ENCODE measurements at places on chromosomes 12 and 14. TPM values are rescaled to one million over a fixed set of nuclear protein-coding genes. Genes with fewer than 3 reads are reported as not detected.

- no peak overlapping the region for H3K27ac ChIP-seq
- H3K4me1 ChIP-seq: no peaks in the 10 kb centered on the region
- DNase-seq: no peak
- no peak overlapping the region for H3K4me3 ChIP-seq
Observed at GRCh38 chr12:131007031-131007739, 53.5 kb downstream of the ADGRD1 start.

DNA sequence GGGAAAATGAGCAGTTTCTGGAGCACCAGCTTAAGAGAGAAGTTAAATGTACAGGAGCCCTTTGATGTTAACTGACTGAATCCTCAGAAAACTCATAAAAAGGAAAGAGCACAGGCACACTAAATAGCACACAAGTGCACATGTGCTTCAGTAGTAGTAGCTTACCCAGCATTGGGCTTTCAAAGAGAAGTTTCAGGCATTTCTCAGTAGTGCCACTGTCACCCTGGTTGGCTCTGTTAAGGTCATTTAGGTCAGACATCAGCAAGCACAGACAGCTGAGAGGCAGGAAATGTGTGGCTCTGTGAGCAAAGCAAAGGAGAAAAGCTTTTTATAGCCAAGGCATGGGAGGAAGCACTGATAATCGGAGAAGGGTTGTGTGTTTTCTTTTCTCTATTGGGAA, 96.3 kb upstream of the HIF1A start:
- H3K27ac ChIP-seq: no peak overlapping the region
- no peaks in the 10 kb centered on the region for H3K36me3 ChIP-seq
- H3K4me1 ChIP-seq: peaks cover 18% of the 10 kb centered on the region
- H3K27me3 ChIP-seq: no peaks in the 10 kb centered on the region
- DNase-seq: no peak

- peaks cover 72% of the 10 kb centered on the region for H3K36me3 ChIP-seq
- peaks cover 5% of the 10 kb centered on the region for H3K4me1 ChIP-seq
Observed at GRCh38 chr12:29534935-29535334, 37.4 kb upstream of the OVCH1 start.

The CLEC2B gene
- total RNA-seq: 1.8 TPM

DNA sequence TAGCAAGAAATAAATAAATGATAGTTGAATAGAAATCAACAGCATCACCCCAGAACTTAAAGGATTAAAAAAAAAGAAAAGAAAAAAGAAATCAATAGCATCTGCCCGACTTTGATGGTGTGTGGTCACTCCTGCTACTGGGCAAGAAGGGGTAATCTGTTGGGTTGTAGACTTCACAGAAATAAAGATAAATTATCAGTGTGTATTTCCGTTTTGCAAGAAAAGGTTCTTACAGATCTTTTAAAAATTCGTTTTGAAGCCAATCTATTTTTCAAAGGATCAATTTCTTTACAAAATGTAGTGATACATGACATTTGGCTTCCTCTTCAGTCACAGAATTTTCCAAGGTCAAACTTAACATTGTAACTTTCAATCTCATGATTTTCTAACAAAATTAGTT, 448.9 kb upstream of the FAR2 start:
- no peaks in the 10 kb centered on the region for H3K4me1 ChIP-seq
- no peaks in the 10 kb centered on the region for H3K36me3 ChIP-seq
- H3K27ac ChIP-seq: no peak overlapping the region
- peaks cover 25% of the 10 kb centered on the region for H3K27me3 ChIP-seq

GRCh38 chr12:14256121-14256520, 109.4 kb upstream of the ATF7IP start:
- H3K27ac ChIP-seq: peak overlapping the region; percentile 85
- H3K27me3 ChIP-seq: no peaks in the 10 kb centered on the region
- H3K4me1 ChIP-seq: peaks cover 20% of the 10 kb centered on the region

DNA sequence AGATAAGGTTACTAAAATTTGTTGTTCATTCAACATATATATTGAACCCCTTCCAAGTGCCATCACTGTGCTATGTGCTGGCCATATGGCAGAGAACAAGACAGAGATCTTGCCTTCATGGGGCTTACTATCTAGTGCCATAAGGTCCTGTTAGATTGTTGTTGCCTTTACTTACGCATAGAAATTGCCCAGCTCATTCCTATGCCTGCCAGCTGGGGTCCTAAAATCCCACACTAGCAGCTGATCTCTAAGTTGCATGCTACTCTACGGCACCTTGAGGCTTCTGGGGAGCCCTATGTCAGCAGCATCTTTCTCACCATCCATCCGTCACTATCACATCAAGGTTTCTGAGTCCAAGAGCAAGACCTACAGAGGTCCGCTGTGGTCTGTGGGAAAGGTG, 1.4 kb upstream of the KCNK10 start:
- no peaks in the 10 kb centered on the region for H3K4me1 ChIP-seq
- peaks cover 49% of the 10 kb centered on the region for H3K27me3 ChIP-seq
- DNase-seq: no peak
- no peak overlapping the region for H3K4me3 ChIP-seq
- H3K36me3 ChIP-seq: no peaks in the 10 kb centered on the region
- no peak overlapping the region for H3K27ac ChIP-seq

DNA sequence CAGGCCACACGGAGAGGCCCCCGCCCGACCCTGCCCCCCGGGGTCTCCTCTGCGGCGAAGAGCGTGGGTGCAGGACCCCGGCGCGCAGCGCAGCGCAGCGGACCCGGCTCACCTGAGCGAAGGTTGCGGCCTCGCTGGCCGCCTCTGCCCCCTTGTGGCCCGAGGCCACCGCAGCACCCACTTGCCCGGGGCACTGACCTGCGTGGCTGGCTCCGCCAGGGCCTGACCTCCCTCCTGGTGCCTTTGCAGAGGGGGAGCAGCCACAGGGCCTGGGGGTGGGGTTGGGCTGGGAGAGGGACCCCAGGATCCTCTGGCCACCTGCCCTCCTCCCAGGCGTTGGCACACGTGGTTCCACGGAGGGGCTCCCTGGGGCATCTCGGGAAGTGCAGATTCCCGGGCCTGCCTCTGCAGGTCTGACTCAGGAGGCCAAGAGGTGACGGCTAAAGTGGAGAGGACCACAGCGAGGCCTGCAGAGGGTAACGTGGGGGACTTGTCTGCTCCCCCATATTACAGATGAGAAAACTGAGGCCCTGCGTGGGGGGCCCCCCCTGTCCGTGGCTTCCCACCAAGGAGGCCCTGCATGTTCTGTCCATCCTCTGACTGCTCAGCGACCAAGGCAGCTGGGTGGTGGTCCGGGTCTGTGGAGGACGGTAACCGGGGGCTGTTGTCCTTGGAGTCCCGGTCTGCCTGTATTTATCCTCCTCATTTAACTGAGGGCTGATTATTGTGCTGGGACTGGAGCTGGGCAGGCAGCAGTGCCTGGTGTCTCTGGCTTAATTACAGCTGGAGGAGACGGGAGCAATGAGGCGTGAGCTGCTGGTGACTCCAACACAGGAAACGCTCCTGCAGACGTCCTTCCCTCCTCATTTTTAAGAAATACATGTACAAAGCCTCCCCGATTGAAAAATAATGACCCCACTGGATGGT, 67.9 kb upstream of the BEGAIN start:
- no peak overlapping the region for H3K27ac ChIP-seq
- H3K27me3 ChIP-seq: peaks cover 11% of the 10 kb centered on the region

DNA sequence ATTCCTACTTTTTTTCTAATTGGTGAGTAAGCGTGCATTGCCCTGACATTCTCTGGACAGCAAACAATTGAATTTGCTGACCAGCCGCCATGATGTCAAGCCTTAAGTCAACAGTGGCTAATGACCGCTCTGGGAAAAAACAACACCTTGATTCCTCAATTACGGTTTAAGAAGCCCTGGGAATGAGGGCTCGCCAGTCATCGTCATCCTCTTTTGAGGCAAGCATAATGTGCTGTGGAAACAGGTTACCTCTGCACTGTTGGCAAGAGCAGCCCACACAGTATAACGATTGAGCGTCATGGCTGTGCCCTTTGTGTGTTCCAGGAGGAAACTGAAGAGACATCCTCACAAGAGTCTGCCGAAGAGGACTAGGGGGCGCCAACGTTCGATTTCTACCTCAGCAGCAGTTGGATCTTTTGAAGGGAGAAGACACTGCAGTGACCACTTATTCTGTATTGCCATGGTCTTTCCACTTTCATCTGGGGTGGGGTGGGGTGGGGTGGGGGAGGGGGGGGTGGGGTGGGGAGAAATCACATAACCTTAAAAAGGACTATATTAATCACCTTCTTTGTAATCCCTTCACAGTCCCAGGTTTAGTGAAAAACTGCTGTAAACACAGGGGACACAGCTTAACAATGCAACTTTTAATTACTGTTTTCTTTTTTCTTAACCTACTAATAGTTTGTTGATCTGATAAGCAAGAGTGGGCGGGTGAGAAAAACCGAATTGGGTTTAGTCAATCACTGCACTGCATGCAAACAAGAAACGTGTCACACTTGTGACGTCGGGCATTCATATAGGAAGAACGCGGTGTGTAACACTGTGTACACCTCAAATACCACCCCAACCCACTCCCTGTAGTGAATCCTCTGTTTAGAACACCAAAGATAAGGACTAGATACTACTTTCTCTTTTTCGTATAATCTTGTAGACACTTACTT, 138.9 kb downstream of the HMGA2 start:
- H3K27me3 ChIP-seq: no peaks in the 10 kb centered on the region
- no peak for DNase-seq
- no peak overlapping the region for H3K27ac ChIP-seq
- H3K36me3 ChIP-seq: peaks cover 79% of the 10 kb centered on the region
- H3K4me1 ChIP-seq: peaks cover 10% of the 10 kb centered on the region

The VASH1 gene
- total RNA-seq: 0.54 TPM

GRCh38 chr14:29885988-29886387, 41.7 kb downstream of the PRKD1 start:
- no peak for DNase-seq
- no peak overlapping the region for H3K4me3 ChIP-seq
- no peaks in the 10 kb centered on the region for H3K4me1 ChIP-seq
- no peak overlapping the region for H3K27ac ChIP-seq
- H3K36me3 ChIP-seq: no peaks in the 10 kb centered on the region

The HNF1A gene
- not detected for total RNA-seq

The RNU6-7 gene
- not detected for total RNA-seq

DNA sequence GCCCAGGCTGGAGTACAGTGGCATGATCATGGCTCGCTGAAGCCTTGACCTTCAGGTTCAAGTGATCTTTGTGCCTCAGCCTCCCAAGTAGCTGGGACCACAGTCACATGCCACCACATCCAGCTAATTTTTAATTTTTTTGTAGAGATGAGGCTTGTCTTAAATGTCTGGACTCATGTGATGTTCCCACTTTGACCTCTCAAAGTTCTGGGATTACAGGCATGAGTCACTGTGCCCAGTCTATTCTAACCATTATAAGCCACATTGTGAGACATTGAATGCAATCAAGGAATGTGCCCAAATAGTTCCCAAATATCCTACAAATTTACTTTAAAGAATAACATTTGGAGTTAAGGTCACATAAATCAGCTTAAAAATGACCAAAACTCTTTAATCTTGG, 130.7 kb upstream of the ARID2 start:
- no peaks in the 10 kb centered on the region for H3K27me3 ChIP-seq
- no peaks in the 10 kb centered on the region for H3K36me3 ChIP-seq
- H3K27ac ChIP-seq: no peak overlapping the region
- H3K4me3 ChIP-seq: no peak overlapping the region
- H3K4me1 ChIP-seq: no peaks in the 10 kb centered on the region

GRCh38 chr12:25328072-25328712, 77.5 kb upstream of the KRAS start:
- H3K36me3 ChIP-seq: no peaks in the 10 kb centered on the region
- H3K27ac ChIP-seq: no peak overlapping the region
- peak; percentile 68 for DNase-seq
- peaks cover under 1% of the 10 kb centered on the region for H3K4me1 ChIP-seq

DNA sequence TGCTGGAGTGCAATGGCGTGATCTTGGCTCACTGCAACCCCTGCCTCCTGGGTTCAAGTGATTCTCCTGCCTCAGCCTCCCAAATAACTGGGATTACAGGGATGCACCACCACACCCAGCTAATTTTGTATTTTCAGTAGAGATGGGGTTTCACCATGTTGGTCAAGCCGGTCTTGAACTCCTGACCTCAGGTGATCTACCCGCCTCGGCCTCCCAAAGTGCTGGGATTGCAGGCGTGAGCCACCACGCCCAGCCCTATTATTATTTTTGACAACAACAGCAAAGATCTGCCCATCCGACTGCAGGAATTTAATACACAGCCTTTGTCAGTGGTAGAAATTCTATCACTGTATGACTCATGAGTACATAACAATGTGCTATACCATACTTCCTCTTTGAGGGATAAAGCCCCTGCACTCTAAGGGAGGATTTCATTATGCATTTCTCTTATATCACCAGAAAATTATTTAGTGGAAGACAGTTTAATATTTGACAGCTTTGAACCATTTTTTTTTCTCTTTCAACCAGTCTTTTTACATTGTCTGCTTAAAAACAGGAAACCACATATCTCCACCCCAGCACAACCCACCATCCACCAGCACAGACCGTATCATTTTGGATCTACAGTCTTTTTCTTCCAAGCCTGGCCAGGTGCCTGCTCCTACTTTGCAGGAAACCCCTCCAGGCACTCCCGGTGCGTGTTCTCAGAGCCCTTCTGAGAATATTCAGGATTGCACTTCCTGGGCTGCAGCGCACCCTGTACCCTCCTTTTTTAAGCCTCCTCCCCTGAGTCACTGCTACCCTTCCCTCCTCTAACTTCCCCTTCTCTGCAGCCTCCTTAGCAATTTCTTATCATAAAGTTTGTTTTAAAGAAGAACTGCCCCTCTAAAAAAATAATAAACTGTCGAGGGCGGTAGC, 594 bp downstream of the ARHGDIB start:
- H3K27ac ChIP-seq: peak overlapping the region; percentile 88
- DNase-seq: peak; percentile 76
- H3K36me3 ChIP-seq: no peaks in the 10 kb centered on the region
- peak overlapping the region; percentile 77 for H3K4me3 ChIP-seq
- peaks cover 17% of the 10 kb centered on the region for H3K4me1 ChIP-seq

DNA sequence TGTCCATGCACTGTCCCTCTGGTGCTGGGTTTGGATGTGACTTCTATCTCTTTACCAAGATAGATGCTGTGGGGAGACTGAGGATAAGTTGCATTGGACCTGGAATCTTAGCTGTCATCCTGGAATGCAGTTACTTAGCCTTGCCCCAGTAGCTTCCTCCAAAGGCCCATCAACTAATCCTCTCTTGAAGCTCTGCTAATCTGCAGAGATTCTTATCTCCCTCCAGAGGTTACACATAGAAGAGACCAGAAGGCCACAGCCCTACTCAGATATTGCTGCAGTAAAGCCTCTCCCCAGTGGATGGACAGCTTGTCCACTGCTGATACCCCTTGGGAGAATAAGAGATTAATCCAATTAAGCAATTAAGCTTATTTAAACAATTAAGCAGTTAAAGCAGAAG, 867.2 kb downstream of the BCL11B start:
- H3K36me3 ChIP-seq: no peaks in the 10 kb centered on the region
- H3K27ac ChIP-seq: no peak overlapping the region
- no peak for DNase-seq
- no peak overlapping the region for H3K4me3 ChIP-seq
- no peaks in the 10 kb centered on the region for H3K4me1 ChIP-seq

- no peak for DNase-seq
- no peaks in the 10 kb centered on the region for H3K4me1 ChIP-seq
- H3K36me3 ChIP-seq: no peaks in the 10 kb centered on the region
- H3K4me3 ChIP-seq: no peak overlapping the region
- peaks cover 71% of the 10 kb centered on the region for H3K27me3 ChIP-seq
Observed at GRCh38 chr14:104339829-104340228, 201.4 kb downstream of the KIF26A start.

Measured in MCF 10A (cell line).